ENCODE measurements at places on chromosomes 11 and 22.
A peak's percentile ranks its signal among the peaks of the same experiment; 100 is the strongest.

- H3K4me3 ChIP-seq: no peak overlapping the region
- no peak overlapping the region for H3K27ac ChIP-seq
- no peaks in the 10 kb centered on the region for H3K27me3 ChIP-seq
- no peaks in the 10 kb centered on the region for H3K36me3 ChIP-seq
- no peaks in the 10 kb centered on the region for H3K4me1 ChIP-seq
These were observed 13.5 kb upstream of the CCDC90B start for GRCh38 chr11:83299681-83300080.

DNA sequence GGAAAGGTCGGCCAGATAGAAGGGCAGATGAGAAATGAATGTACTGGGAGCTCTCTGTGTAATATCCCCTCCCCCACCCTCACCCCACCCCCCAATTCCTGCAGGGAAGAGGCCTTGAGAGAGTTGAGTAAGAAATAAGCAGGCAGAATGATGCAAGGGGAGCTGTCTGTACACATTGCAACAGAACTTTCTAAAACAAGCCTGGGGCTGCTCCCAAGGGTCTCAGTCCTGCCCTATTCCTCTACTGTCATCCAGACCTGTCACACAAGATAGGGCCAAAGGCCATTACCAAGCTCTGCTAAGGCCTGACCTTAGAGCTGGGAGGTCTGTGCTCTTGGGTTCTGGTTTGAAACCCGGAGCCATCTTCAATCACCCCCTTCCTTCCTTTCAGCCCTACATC is 5.7 kb upstream of the DGAT2 start:
- H3K27me3 ChIP-seq: no peaks in the 10 kb centered on the region
- DNase-seq: no peak
- H3K27ac ChIP-seq: no peak overlapping the region
- no peak overlapping the region for H3K4me3 ChIP-seq
- peaks cover 2% of the 10 kb centered on the region for H3K4me1 ChIP-seq

DNA sequence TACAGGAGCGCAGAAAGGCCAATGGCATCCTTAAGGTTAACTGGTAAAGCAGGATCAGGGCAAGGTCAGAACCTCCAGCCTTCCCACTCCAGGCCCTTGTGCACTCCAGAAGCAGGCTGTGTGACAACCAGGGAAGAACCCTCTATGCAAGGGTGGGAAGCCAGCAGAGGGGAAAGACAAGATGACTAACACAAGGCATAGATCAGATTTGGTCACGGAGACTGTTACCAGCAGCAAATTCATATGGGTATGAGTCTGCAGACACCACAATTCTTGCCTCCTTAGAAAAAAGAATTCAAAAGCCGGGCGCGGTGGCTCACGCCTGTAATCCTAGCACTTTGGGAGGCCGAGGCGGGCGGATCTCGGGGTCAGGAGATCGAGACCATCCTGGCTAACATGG is 39.8 kb upstream of the MTNR1B start:
- no peaks in the 10 kb centered on the region for H3K27me3 ChIP-seq
- no peaks in the 10 kb centered on the region for H3K4me1 ChIP-seq
- no peak for DNase-seq
- H3K36me3 ChIP-seq: no peaks in the 10 kb centered on the region
- H3K4me3 ChIP-seq: no peak overlapping the region

DNA sequence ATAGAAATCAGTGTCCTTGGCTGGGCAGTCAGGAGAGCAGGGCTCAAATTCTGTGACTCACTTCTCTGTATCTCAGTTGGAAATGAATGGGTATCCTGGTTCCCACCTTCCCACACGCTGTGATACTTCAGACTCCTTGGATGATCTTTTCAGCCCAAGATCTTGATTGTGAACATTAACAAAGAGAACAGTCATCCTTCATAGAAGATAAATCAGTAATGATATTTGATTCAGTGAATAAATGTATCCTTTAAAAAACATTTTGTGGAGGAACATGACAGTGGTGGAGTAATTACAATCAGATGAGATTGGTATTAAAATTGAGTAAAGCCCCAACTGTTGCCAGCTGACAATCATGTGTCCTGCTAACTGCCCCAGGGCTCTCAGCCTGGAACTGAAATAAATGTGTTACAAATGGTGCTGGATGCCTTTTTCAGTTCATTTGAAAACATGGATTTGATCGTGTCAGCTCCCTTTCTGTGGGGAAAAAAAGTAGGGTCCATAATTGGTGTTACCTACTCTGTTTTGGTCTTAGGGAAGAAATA is 72.9 kb upstream of the OR5AN1 start:
- no peaks in the 10 kb centered on the region for H3K36me3 ChIP-seq
- H3K4me3 ChIP-seq: no peak overlapping the region
- H3K4me1 ChIP-seq: no peaks in the 10 kb centered on the region
- no peak for DNase-seq
- no peaks in the 10 kb centered on the region for H3K27me3 ChIP-seq

DNA sequence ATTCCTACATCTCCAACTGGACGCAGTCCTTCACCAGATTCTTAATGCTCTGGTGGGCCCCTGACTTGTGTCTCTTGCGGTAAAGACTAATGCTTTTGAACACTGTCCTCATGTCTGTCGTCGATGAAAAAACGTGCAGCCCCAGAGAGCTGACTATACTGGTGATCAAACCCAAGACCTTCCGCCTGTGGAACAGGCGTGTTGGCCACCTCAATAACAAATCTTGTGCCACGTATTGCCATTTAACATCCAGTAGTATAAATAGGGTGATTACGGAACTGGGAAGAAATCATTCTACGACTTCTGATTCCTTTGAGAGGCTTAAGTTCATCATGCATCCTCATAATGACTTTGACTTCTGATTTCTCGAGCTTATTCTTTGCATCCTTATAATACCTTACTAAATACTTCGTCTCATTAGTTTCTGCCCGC is 45.6 kb downstream of the OR4D9 start:
- H3K4me1 ChIP-seq: peaks cover 8% of the 10 kb centered on the region
- peak overlapping the region; percentile 74 for H3K27ac ChIP-seq
- no peaks in the 10 kb centered on the region for H3K27me3 ChIP-seq
- H3K36me3 ChIP-seq: no peaks in the 10 kb centered on the region

GRCh38 chr11:62428871-62429560 is 10.2 kb downstream of the SCGB1A1 start:
- no peak for DNase-seq
- no peak overlapping the region for H3K27ac ChIP-seq
- H3K27me3 ChIP-seq: no peaks in the 10 kb centered on the region

DNA sequence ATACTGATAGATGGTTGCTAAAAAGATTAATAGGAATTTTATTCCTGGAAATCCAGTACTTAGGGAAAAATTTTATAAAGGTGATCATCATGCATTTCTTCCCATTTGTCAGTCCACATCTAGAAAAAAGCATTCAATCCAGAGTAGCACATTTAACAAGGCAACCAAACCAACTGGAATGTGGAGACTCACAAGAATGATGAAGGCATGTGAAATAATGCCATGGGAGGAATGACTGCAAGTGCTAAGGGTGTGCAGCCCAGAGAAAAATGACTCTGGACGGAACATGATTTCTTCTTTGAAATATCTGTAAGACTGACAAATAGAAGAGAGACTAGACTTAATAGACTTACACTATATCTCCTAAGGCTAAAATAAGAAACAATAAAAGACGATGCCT is 33.8 kb downstream of the BLID start:
- H3K36me3 ChIP-seq: no peaks in the 10 kb centered on the region
- H3K4me3 ChIP-seq: no peak overlapping the region
- H3K4me1 ChIP-seq: peaks cover 7% of the 10 kb centered on the region
- peak overlapping the region; percentile 0 for H3K27ac ChIP-seq
- no peaks in the 10 kb centered on the region for H3K27me3 ChIP-seq

DNA sequence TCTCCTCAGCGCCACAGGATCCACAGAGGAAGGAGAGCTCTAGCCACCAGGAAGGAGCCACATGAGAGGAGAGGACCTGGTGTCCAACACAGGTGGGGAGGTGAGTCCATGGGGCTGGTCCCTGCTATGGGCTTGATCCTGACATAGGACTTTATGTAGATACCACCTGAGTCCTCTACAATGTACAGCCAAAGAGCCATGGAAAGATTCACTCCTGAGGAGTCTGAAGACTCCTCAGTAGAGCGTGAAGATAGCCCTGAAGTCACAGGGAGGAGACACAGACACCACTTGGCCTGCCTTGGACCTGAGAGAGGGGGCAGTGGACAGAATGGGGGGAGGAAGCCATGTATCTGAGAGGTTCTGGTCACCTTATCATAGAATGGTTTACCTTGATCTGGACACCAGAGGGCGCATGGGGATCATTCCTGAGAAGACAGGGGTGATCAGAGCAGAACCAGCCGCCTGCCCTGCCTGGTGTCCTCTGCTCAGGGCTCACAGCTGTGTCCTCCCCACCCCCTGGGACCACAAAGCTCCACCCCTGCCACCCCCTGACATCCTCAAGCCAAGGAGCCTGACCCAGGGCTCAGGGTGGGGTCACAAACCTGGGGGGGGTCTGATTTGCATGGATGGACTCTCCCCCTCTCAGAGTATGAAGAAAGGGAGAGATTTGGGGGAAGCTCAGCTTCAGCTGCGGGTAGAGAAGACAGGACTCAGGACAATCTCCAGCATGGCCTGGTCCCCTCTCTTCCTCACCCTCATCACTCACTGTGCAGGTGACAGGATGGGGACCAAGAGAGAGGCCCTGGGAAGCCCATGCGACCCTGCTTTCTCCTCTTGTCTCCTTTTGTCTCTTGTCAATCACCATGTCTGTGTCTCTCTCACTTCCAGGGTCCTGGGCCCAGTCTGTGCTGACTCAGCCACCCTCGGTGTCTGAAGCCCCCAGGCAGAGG is 77.0 kb downstream of the ZNF280B start:
- DNase-seq: no peak
- no peaks in the 10 kb centered on the region for H3K36me3 ChIP-seq
- H3K4me1 ChIP-seq: no peaks in the 10 kb centered on the region

DNA sequence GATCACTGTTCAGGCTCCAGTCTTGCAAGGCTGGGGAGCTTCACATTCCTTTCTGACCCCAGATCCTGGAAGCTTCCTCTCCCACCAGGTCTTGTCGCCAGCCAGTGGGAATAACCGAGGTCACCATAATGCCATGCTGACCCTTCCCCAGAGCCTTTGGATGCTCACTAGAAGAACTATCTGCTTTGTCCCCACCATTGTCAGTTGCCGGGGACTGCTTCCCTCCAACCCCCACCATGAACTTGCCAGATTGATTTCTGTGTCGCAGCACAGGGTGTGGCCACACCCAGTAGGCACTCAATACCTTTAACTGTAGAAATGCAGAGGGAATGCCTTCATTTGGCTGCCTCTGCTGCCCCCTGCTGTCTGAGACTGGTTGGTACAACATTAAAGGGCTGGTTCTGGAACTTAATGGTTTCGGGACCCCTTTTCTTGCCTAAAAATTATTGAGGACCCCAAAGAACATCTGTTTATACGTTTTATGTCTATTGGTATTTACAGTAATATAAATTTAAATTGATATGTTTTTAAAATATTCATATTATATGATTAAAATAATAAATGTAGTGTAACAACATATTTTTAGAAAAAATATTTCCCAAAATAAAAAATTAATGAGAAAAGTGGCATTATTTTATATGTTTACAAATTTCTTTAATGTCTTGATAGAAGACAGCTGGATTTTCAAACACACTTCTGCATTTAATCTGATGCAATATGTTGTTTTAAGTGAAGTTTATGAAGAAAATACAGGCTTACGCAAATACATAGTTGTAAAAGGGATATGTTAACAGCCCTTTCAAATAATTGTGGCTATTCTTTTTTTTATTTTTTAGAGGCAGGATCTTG is 6.7 kb upstream of the GDPD5 start:
- DNase-seq: no peak
- no peak overlapping the region for H3K4me3 ChIP-seq
- no peaks in the 10 kb centered on the region for H3K36me3 ChIP-seq
- no peak overlapping the region for H3K27ac ChIP-seq
